ENCODE measurements at places on chromosomes 13 and 19. TPM values are rescaled to one million over a fixed set of nuclear protein-coding genes. Genes with fewer than 3 reads are reported as not detected.
A peak's percentile ranks its signal among the peaks of the same experiment; 100 is the strongest.

The SCAMP4 gene
- 102 TPM for total RNA-seq

- no peak for DNase-seq
These were observed 16.9 kb downstream of the MED26 start for GRCh38 chr19:16611121-16611520.

The ZNF570 gene
- total RNA-seq = 12.6 TPM

DNA sequence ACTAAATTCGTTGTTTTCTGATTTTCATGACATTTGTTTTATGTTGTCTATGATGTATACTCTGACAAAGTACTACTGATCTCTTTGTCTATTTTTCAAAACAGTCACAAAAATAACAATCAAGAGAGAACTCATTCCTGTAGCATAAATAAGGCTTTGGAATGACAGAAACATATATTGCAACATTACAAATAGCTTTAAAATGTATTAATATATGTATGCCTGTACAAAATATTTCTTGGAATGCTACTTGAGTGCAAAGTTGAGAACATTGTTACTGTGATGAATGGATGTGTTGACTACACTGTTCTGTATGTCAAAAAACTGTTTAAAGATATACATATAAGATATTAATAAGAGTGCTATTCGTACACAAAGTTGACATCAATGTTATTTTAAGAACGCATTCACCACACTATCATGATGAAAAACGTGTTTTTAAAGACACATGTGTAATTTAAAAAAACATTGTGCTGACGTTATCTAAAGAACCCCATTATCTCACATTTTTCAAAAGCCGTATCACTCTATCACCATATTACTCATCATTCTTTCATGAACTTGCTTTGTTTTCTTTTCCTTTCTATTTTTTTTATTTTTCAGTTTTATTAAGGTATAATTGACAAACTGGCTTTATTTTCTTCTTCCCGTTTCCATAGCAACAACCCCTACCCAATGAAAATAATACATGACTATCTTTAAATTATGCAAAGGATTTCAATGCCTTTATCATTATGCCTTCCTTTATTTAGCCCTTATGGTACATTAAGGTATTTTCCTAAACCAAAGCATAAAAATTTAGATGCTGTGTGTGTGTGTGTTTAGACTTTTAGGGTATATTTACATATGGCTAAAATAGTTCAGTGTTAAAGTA is 918.8 kb downstream of the SLITRK1 start:
- DNase-seq = no peak

GRCh38 chr13:113579686-113580085 is 4.9 kb upstream of the TFDP1 start:
- no peak for DNase-seq

GRCh38 chr19:383922-384798 is 24.8 kb downstream of the C2CD4C start:
- no peak for DNase-seq

The AMER2 gene
- 0.07 TPM for total RNA-seq

- DNase-seq = no peak
These were observed 12.4 kb downstream of the ZNF780A start for GRCh38 chr19:40078377-40078776.

- no peak for DNase-seq
These were observed 2.7 kb upstream of the PLIN3 start for GRCh38 chr19:4870025-4870700.

The PSG6 gene
- not detected for total RNA-seq

The PCP2 gene
- total RNA-seq = 1.0 TPM

DNA sequence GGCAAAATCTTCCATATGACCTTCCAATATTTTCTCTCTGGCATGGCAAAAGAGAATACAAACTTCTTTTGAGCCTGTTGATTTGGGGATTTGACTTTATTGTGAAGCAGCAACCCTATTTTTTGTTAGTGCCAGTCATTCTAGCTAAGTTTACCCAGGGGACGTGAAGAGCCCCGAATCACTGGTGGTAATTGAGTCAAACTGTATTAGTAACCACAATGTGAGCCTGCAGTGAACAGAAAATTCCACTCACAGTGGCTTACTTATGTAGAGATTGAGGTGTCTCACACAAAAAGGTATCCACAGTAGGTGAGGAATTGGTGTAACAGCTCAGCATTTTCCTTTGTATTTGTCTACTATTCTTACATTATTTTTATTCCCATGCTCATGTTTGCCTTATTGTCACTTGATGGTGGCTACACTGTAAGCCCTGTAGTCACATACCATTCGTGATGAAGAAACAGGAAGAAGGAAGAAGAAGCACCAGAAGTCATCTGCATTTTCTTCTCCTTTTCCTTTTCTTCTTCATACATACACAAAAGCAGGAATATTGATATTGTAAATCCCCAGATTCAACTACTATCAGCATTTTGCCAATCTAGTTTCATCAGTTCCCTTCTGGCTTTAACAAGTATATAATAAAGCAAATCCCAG is 33.3 kb upstream of the MYCBP2 start:
- no peak for DNase-seq

- DNase-seq = no peak
These were observed 151.6 kb downstream of the B3GLCT start for GRCh38 chr13:31351376-31351775.

DNA sequence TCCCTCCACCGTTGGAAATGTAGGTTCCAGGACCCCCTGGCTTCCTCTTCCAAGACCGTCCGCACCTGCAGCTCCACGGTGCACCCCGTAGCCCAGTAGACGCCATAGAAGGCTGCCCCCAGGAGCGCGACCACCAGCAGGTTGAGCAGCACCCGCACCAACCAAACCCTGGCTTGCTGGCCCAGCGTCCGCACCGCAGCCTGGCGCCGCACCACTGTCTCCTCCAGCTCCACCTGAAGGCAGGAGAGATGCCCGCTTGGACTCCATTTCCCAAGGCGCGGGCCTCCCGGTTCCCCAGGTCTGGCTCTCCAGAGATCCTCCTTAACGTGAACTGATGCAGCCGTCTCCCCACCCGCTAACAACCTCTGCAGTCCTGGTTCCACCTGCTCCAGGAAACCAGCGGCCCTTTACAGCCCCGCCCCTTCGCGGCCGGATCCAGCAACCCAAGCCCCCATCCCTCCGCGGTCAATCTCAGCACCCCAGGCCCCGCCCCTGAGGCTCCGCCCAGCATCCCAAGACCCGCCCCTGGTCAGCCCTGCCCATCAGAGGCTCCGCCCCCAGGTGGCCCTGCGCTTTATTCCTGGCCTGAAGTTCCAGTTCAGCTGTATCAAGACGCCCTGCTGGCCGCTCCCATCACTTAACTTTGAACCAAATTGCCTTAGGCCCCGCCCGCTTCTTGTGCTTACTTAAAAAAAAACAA is 5.0 kb upstream of the LENG1 start:
- DNase-seq = peak; percentile 49

The PLIN4 gene
- 0.93 TPM for total RNA-seq

DNA sequence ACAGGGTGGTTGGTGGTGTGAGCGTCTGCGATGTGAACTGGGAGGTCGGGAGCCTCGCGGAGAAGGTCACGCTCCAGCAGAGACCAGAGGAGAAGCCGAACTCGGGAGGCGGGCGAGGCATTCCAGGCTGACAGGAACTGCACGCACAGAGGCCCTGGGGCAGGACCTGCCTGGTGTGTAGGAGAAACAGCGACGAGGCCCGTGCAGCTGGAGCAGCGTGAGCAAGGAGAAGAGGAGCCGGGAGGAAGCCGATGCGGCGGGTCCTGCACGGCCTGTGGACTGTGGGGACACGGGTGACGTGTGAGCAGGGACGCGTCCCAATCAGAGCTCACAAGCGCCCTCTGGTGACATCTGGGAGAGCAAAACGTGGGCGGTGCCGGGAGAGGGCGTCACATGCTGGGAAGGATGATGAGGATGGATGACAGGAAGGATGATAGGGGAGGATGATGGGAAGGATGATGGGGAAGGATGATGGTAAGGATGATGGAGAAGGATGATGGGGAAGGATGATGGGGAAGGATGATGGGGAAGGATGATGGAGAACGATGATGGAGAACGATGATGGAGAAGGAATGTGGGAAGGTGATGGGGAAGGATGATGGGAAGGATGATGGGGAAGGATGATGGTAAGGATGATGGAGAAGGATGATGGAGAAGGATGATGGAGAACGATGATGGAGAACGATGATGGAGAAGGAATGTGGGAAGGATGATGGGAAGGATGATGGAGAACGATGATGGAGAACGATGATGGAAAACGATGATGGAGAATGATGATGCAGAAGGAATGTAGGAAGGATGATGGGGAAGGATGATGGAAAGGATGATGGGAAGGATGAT is 16.1 kb upstream of the MADCAM1 start:
- DNase-seq = peak; percentile 55

DNA sequence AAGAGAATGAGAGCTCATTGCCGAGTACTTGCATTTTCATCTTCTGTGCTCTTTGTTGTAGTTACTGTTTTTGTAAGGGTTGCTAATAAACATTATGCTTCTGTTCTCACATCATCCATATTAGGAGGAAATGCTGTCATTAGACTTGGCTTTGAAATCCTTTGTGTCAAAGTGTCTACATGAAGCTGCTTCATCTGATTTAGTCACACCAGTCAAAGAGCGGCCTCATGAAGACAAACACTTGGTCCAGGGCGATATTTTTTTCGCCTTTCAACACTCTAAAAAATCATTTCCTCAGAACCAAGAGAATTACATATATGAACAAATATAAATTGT is 105.0 kb downstream of the SPRY2 start:
- no peak for DNase-seq

DNA sequence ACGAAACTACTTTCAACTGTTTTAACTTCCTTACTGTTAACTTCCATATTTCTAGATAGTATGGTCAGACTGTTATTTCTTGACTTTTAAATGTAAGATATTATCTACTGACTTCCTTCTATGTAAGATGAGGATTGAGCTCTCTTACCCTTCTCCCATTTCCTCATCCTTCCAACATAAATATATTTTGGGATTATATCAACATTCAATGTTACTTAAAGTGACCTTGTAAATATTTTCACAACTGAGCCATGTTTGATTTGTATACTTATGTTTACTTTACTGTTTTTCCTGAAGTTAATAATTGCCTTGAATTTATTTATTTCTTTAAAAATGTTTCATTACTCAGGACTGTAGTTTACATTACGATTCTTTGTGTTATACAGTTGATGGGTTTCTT is 148.7 kb downstream of the ZIC5 start:
- DNase-seq = no peak

The DLL3 gene
- total RNA-seq = 1.1 TPM

The NLRP9 gene
- not detected for total RNA-seq

GRCh38 chr13:26280822-26281221 is 26.9 kb downstream of the CDK8 start:
- DNase-seq = no peak

GRCh38 chr19:52331757-52332156 is 4.3 kb upstream of the ZNF610 start:
- no peak for DNase-seq

The FEM1A gene
- total RNA-seq = 12.5 TPM

DNA sequence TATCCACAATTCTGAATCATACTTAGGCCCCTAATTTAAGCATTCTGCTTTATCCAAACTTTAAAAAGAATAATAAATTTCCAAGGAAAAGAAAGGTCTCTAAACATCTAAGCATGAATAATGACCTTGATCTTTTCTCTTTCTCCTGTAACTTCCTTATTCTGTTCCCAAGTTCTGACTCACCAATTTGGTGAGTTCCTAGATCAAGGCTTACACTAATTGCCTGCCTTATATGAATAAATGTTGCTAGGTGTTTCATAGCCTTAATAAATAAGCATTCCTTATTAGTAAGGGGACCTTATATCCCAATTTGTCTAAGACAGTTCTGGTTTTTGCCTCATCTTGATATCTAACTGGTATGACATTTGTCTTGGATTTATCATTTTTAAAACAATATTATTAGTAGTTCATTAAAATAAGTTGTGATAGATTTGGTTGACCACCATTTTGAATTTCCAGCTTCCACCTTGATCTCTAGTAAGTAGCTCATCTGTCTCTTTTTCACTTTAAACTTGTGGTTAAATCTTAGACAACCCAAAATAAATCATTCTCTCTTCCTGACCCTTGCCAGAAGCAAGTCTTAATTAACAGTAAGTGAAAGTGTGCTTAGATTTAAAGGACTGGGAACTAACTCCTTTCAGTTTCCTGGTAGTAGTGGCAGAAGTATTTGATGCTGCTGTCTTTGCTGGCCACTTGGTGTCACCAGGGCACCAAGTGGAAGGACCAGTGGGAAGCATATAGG is 121.2 kb upstream of the MLNR start:
- no peak for DNase-seq

The PRMT1 gene
- total RNA-seq = 306 TPM

GRCh38 chr19:6402058-6402457 is 9.1 kb upstream of the GTF2F1 start:
- DNase-seq = no peak

DNA sequence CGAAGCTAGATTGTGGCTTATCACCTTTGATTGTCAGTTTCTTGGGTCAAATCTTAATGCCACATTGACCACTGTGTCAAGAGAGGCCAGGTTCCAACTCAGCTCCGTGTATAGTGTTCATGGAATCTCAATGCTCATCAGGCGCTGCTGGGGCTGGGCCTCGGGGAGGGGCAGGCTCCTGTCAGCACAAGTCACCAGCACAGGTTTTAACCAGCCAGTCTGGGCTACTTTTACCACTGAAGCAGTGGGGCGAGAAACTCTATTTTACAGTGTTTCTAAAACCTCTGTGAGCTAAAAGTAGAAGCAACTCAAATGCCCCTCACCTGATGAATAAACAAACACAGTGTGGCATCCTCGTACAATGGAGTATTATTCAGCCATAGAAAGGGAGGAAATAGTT is 118.7 kb upstream of the GJB6 start:
- DNase-seq = no peak

GRCh38 chr13:94632226-94632980 is 30.7 kb downstream of the GPR180 start:
- DNase-seq = no peak

DNA sequence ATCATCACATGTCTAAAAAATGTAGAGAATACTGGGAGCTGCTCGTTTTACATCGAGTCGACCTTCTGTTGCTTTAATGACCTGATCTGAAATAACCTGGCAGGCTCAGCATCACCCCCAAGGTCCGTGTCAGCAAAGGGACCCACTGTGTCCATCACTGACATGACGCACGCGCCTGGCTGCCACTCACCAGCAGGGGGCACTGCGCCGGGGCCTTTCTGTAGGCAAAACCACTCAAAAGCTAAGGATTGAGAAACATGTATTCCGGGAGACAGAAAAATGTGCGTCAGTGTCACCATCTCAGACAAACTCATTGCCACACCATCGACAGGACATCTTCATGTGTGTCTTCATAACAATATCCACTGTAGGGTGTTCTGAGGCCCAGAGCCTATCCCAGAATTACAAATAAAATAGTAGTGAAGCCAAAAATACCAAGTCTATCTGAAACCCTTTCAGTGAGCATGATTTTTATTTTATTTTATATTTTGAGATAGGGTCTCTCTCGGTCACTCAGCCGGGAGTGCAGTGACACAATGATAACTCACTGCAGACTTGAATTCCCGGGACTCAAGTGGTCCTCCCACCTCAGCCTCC is 130.3 kb upstream of the LSM14A start:
- peak; percentile 56 for DNase-seq

The FFAR1 gene
- 0.74 TPM for total RNA-seq

The BIVM gene
- 28.5 TPM for total RNA-seq

The POP4 gene
- 52.7 TPM for total RNA-seq

GRCh38 chr13:95111608-95112007 is 189.6 kb downstream of the ABCC4 start:
- no peak for DNase-seq

The ZNF844 gene
- total RNA-seq = 12.7 TPM

GRCh38 chr19:34808566-34808965 is 35.6 kb upstream of the ZNF599 start:
- DNase-seq = no peak

- no peak for DNase-seq
These were observed 23.2 kb downstream of the RFX2 start for GRCh38 chr19:6087074-6087571.

The LMO7 gene
- total RNA-seq = 22.3 TPM

All from progenitor cell of endocrine pancreas (in vitro differentiated cells).